ENCODE measurements at places on chromosomes 4 and X. TPM values are rescaled to one million over a fixed set of nuclear protein-coding genes. Genes with fewer than 3 reads are reported as not detected.

Gene PNMA3
- 0.54 TPM for total RNA-seq

Gene POLA1
- total RNA-seq = 48.4 TPM

DNA sequence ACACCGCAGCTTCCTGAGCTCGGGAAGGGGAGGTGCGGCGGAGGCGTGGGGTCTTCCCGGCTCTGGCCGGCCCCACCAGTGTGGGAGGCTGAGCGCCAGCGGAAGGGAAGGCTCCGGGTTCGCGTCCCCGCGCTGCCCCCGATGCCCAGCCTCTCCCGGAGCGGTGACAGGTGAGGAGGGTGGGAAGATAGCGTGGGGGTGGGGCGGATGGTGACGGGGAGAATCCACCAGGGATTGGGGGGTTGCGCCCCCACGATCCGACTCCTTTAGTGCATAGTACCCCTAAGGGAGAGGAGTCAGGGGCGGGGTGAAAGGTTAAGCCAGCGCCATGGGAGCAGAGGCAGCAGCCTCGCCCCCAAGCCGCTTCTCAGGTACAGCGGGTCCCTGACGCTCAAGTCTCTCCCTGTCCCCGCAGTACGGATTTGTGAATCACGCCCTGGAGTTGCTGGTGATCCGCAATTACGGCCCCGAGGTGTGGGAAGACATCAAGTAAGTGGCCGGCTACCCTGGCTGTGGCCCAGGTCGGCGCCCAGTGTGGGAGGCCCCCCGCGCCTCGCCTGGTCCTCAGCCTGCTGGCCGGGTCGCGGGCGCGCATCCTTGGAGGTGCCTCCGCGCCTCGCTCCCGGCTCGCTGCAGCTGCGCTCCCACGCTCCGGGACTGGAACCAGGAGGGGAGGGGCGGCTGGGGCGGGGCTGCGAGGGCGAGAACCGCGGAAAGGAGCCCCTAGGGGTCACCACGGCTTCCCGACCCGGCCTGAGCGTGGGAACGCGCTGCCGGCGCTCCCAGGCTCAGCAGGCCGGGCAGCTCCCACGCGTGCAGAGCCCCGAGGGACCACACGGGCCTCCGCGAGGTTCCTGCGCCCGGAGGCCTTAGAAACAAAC is 791 bp downstream of the GUCY1B1 start:
- DNase-seq = peak; percentile 17

DNA sequence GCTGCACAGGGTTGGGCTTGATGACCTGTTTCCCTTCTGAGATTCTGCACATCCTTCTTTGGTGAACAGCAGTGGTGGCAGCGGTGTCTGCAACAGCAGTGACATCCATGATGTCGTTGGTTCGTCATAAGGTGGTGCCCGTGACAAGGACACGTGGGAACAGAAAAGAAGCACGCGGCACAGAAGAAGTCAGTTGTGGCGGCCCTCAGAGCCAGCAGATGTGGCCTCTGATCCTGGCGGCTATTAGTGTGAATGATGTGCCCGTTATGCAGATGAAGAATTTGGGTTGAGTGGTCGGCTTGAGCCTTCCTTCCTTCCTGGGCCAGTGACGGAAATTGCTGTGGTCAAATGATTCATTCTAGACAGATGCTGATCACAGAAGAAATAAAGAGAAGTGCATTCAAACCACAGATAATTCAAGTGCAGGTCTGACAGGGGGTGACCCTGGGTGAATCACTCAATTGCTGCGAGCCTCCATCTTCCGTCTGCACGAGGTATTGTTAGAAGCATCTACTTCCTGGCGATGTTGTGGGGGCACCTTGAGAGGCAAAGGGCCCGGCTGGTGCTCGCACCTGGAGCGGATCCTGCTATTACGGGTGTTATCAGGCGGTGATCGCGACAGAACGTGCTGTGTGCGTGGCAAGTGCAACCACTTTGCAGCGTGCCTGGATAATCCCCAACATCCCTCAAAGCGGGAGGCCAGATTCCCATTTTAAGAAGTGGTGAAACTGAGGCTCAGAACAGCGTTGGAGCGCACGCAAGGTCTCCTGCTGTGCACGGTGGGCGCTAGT is 215.2 kb upstream of the PSAPL1 start:
- DNase-seq = peak; percentile 70

DNA sequence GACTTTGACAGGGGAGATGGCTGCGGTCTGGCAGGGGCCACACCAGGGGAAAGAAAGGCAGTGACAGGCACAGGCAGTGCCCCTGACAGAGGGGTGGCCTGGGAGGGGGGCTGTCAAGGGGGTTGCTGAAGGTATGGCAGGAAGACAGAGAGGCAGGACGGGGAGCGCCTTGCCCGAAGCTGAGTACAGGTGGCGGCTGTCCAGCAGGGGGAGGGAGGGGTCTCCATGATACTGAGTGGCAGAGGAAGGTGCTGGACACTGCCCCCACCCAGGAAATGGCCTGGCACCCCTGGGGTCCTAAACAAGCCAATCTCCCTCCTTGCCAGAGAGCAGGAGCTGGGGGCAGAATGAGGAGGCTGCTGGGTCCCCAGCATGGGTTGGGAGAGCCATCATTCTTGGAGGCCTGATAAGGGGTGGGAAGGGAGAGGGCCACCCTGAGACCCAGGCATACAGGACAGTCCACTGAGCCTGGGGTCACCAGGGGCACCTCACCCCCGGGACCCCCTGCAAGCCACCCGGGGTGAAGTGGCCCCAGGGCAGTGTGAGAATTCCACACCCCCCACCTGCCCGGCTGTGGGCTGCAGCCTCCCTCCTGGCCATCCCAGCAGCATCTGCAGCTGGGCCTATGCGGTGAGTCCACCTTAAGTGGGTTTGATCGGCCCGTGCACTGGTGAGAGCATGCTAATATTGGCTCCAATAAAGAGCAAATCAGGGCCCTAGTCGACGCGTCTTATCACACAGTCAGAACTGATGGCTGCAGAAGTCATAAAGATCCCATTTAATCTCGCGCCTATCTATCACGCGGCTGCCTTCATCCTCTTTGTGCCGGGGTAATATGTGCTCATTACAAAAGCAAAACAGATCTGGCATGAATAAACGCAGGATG is 108.5 kb downstream of the FAM53A start:
- no peak for DNase-seq

- no peak for DNase-seq
Observed at GRCh38 chrX:41449615-41450014, 2.5 kb downstream of the NYX start.

GRCh38 chrX:6667048-6667768 is 132.3 kb upstream of the VCX3A start:
- no peak for DNase-seq

GRCh38 chrX:118839334-118839958 is 15.8 kb downstream of the ZCCHC12 start:
- DNase-seq = peak; percentile 81

GRCh38 chr4:102061133-102061532 is 270.6 kb downstream of the BANK1 start:
- DNase-seq = no peak
